GM23248 (cell line): ENCODE measurements at places on chromosomes 1 and 21. TPM values are rescaled to one million over a fixed set of nuclear protein-coding genes. Genes with fewer than 3 reads are reported as not detected.
A peak's percentile ranks its signal among the peaks of the same experiment; 100 is the strongest.

DNA sequence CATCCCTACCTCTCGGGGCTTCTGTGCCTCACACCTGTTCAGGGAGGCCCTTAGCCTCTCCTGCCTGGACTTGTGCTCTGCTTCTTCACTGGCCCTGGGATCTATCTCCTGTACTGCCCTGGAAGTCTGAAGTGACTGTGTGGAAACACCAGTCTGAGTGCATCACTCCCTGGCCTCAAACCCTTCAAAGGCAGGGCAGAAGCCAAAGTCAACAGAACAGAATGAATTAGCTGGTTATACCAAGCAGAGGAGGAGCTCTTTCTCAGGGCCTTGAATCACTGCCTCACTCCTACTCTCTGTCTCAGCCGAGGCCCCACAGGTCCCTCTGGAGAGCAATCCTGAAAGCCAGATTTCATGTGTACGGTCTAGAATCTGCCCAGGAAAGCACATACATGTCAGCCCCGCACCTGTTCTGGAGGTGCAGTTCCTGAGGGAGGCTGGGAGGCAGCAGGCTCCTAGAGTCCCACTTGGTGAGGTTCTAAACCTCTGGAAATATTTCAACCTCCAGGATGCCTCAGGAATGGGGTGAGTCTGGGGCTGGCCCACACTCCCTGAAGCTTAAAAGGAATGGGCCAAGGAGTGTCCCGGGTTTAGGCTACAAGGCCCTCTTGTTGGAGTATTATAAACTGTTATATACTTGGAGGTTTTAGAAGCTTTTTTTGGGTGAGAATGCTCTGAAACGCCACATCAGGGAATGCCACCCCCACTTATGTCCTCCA is 98.3 kb downstream of the ABCA4 start:
- H3K27ac ChIP-seq, result peak overlapping the region; percentile 76
- H3K4me3 ChIP-seq, result no peak overlapping the region
- H3K4me1 ChIP-seq, result peaks cover 34% of the 10 kb centered on the region
- peak; percentile 98 for DNase-seq

DNA sequence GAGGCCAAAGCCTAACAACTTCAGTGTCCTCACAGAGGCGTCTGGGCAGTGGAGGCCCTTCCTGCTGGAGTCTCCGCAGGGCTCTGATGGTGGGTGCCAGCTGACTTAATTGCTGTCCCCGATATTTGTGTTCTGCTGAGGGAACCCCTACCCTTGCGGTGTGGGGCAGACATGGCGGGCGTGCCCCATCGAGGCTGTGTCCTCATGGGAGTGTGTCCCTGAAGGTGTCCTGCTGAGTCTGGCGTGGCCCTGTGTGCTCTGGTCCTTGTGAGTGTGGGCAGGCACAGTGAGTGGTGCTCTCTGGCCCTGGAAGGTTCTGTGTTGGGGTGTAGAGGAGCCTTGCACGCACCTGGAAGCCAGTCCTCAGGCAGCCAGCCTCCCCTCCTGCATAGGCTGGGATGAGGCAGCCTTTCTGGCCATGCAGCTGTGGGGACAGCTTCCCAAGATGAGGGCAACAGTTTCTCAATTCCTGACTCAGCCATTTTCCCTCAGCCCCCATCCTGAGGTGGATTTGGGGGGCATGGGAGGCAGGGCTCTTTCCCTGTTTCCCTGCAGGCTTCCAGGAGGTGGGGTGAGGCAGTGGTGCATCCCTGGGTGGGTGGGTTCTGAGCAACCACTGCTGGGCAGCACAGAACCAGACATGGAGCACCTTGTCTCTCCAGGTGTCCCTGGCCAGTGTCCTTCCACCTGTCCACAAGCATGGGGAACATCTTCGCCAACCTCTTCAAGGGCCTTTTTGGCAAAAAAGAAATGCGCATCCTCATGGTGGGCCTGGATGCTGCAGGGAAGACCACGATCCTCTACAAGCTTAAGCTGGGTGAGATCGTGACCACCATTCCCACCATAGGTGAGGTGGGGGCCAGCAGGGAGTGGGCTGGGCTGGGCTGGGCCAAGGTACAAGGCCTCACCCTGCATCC is 6.5 kb downstream of the C1orf35 start:
- no peaks in the 10 kb centered on the region for H3K27me3 ChIP-seq
- no peak overlapping the region for H3K4me3 ChIP-seq
- H3K27ac ChIP-seq, result no peak overlapping the region; the same call in 1 of the 2 replicates
- no peak for DNase-seq
- H3K36me3 ChIP-seq, result peaks cover 20% of the 10 kb centered on the region; the same call in 1 of the 2 replicates

DNA sequence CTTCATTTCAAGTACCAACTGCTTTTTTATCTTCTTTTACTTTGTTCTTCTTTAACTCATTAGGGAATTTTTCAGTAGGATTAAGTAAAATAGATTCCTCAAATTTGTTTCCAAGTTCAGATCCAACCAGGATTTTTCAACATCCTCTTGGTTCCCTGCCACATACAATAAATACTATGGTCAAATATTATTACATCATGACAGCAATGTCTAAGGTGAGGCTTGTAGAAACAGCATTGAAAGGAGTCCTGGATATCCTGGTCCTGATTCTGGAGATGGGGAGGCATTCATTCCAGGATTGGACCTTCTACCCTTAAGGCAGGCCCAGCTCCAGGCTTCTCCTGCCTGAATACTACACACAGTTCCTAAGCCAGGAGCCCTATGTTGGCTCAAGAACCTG is 80.2 kb upstream of the F3 start:
- peaks cover 34% of the 10 kb centered on the region for H3K4me1 ChIP-seq
- no peaks in the 10 kb centered on the region for H3K36me3 ChIP-seq
- no peaks in the 10 kb centered on the region for H3K27me3 ChIP-seq
- no peak overlapping the region for H3K27ac ChIP-seq
- no peak for DNase-seq

GRCh38 chr1:39317910-39318633 is 113.6 kb downstream of the MACF1 start:
- no peak overlapping the region for H3K27ac ChIP-seq
- no peak overlapping the region for H3K4me3 ChIP-seq
- peaks cover 79% of the 10 kb centered on the region for H3K36me3 ChIP-seq
- no peaks in the 10 kb centered on the region for H3K27me3 ChIP-seq
- DNase-seq, result no peak
- H3K4me1 ChIP-seq, result no peaks in the 10 kb centered on the region

- DNase-seq, result no peak
- no peak overlapping the region for H3K27ac ChIP-seq
- H3K4me3 ChIP-seq, result no peak overlapping the region
- no peaks in the 10 kb centered on the region for H3K4me1 ChIP-seq
- H3K36me3 ChIP-seq, result no peaks in the 10 kb centered on the region
- peaks cover 57% of the 10 kb centered on the region for H3K27me3 ChIP-seq
These were observed 5.7 kb downstream of the LGR6 start for GRCh38 chr1:202199040-202199889.

GRCh38 chr1:234725177-234726132 is 115.5 kb upstream of the IRF2BP2 start:
- H3K27ac ChIP-seq, result peak overlapping the region; percentile 99
- H3K4me1 ChIP-seq, result peaks cover 44% of the 10 kb centered on the region
- H3K27me3 ChIP-seq, result no peaks in the 10 kb centered on the region
- peak; percentile 18 for DNase-seq
- H3K36me3 ChIP-seq, result no peaks in the 10 kb centered on the region
- peak overlapping the region; percentile 49 for H3K4me3 ChIP-seq

GRCh38 chr1:205662135-205662738 is 18.1 kb downstream of the SLC45A3 start:
- H3K4me1 ChIP-seq, result no peaks in the 10 kb centered on the region
- H3K36me3 ChIP-seq, result no peaks in the 10 kb centered on the region
- H3K4me3 ChIP-seq, result no peak overlapping the region
- DNase-seq, result no peak

DNA sequence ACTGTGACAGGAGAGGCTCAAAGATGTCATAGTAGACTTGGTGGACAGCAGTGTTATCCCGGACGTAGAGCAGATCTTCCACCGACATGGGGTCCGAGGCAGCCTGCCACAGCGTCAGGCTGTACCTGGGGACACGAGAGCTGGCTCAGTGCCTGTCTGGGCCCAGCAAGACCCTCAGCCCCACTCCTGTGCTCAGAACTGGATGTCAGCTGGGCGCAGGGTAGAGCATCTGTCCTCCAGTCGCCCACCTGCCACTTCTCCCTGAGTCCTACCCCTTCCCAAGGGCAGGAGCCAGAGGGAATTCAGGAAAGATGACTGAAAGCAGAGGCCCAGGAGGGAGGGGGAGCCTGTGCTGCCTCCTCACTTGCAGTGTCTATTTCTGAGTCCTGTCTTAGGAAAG is 11.7 kb downstream of the FAM151A start:
- H3K27ac ChIP-seq, result no peak overlapping the region
- no peak overlapping the region for H3K4me3 ChIP-seq
- H3K36me3 ChIP-seq, result no peaks in the 10 kb centered on the region

DNA sequence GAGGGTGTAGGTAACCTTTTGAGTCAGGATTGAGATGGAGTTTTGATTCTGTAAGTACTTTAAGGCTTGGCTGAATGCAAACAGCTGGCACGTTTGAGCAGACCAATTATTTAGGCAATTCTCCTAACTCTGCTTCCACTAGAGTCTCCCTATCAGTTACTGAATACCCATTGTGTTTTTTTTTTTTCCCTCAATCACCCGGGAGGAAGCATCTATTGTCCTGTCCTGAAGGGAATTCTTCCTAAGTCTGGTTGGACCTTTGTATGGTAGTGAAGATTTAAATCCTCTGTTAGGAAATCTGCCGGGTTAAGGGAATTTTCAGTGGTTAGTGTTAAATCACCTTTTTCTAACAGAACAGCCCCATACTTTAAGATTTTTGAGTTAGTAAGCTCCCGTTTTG is 571.2 kb upstream of the USP24 start:
- no peaks in the 10 kb centered on the region for H3K27me3 ChIP-seq
- H3K36me3 ChIP-seq, result no peaks in the 10 kb centered on the region
- no peak overlapping the region for H3K27ac ChIP-seq

- no peaks in the 10 kb centered on the region for H3K36me3 ChIP-seq
- peak; percentile 90 for DNase-seq
- H3K27me3 ChIP-seq, result no peaks in the 10 kb centered on the region
These were observed 35.5 kb downstream of the AHDC1 start for GRCh38 chr1:27568300-27569087.

DNA sequence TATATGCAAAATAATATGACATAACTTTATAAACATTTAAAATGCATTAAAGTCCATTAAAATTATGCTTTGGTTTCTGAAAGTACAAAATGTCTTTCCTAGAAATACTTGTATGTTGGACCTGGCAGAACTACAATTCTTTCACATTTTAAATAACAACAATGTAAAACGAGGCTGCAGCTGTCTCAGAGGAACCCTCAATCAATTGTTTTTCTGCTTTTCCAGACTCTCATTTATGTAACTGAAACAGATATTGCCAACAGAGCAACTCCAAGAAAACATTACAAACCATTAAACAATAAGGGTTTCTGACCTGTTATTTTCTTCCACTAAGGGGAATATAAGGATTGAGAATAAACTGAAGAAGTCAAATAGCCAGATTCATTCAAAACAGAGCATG is 1193.4 kb downstream of the NCAM2 start:
- no peak overlapping the region for H3K27ac ChIP-seq

The ST6GALNAC5 gene
- total RNA-seq, result 12.1 and 12.2 TPM in 2 replicates

The SLC9C2 gene
- not detected in 2 replicates for total RNA-seq

The DIRAS3 gene
- 4.8 and 12.1 TPM in 2 replicates for total RNA-seq

The LYPLA2 gene
- 48.1 and 58.4 TPM in 2 replicates for total RNA-seq

The DNAJC6 gene
- total RNA-seq, result 2.8 and 4.2 TPM in 2 replicates
